T-helper 2 cell (primary cell): ENCODE measurements at places on chromosomes 16 and 17.
A peak's percentile ranks its signal among the peaks of the same experiment; 100 is the strongest.

- peak; percentile 43 for DNase-seq
Observed at GRCh38 chr16:10521681-10522274, 58.6 kb downstream of the EMP2 start.

GRCh38 chr16:29198731-29199521 lies 207.6 kb downstream of the NPIPB11 start:
- DNase-seq: no peak

GRCh38 chr16:88469615-88470395 lies 16.7 kb downstream of the ZFPM1 start:
- no peak for DNase-seq

DNA sequence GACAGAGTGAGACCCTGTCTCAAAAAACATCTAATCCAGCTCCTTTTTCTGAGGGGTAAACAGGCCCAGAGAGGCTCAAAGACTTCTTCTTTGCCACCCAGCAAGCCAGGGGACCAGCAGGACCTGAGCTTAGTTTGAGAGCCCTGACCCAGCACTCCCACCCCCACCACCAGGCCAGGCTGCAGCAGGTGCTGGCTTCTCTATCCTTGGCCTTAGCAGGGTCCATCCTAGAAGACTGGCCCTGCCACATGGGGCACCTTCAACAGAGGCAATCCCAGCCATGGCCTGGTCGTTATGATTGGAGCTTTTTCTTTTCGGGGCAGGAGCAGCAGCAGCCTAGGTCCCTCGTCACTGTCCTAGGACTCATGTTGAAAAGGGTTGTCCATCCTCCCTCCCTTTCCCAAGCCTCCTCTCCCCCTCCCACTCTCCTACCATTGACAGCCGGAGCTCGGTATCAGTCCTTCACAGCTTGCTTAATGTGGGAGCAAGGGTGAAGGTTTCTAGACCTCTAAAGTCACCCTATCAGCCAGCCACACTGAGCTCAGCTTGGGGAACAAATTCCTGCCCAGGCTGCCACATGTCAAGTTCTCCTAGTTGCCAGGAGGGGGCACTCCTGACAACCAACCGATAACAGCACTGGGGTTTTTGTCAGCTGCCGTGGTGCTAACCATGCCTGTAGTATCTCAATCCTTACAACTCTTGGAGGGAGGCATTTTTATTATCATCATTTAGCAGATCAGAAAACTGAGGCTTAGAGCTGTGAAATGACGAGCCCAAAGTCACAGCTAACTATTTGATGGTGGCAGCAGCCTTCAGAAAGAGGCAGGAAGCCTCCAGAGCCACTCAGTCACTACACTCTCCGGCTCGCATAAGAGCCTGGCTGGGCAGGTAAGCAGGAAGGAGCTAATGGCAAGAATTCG lies 11.2 kb downstream of the MRPL27 start:
- no peak for DNase-seq

DNA sequence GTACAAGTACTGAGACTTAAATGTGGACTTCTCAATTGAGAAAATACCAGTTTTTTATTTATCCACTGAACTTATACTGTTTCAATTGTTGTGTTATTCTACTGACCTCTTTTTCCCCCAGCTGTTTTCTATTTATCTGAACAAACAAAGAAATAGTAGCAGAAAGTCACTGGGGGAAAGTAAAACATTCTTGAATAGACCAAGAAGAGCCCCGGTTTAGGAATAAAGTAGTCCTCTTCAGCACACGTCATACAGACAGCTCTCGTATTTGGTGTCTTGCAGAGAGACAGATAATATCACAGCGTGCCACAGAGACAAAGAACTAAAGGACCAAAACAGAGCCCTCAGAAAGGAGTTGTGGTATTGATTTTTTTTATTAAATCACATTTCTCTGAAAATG lies 1159.1 kb upstream of the CDH8 start:
- no peak for DNase-seq

- DNase-seq: no peak
Observed at GRCh38 chr17:73571511-73572130, 72.6 kb downstream of the SDK2 start.

DNA sequence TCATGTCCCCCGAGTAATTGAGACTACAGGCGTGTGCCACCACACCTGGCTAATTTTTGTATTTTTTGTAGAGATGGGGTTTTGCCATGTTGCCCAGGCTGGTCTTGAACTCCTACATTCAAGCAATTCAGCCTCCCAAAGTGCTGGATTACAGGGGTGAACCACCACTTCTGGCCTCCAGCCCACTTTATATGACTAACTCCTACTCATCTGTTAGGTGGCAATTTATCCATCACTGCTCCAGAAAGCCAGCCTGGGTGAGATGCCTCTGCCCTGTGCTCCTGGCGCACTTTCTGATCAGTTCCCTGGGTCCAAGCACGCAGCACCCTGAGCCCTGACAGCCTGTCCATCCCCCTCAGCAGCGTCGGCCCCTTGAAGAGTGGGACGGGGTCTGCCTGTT lies 29.4 kb downstream of the ADAM11 start:
- DNase-seq: no peak

GRCh38 chr17:32586666-32587065 lies 99.9 kb downstream of the CDK5R1 start:
- DNase-seq: no peak

GRCh38 chr17:80428796-80429195 lies 13.8 kb downstream of the ENDOV start:
- DNase-seq: no peak

- DNase-seq: peak; percentile 61
Observed at GRCh38 chr17:36533935-36534839, 481 bp downstream of the MYO19 start.

- peak; percentile 36 for DNase-seq
Observed at GRCh38 chr17:21239680-21240368, 13.4 kb downstream of the NATD1 start.

DNA sequence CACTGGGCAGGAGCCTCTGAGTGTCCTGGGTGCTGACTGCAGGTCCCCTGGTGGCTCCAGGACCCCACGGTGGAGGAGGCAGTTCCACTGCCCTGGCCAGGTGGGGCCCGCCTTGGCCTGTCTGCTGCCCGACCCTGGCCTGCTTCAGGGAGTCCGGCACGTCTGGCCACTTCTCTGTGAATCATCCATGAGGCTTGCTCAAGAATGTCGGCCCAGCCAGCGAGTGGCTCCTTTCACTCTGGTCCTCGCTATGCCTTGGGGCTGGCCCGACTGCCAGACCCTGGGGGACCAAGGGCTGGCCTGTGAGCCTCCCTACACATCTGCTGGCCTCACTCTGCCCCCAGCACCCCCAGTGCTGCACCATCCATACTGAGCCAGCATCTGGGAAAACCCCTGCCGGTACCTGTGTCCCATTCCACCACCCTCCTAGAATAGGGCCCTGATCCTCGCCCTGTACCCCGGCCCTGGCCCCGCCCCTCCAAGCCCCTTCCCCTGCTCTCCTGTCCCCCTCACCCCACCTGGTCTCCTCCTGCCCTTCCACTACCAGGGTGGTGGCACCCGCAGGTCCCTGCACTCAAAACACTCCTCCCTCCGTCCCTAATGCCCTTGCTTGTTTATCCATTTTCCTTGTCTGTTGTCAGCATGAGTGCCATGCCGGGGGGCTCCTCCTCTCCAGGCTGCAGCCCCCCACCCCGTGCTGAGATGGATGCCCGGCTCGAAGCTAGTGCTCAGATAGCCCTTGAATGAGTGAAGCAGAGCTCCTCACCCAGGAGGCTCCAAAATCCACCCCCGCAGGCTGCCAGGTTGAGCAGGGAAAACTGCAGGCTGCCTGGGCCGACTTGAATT lies 35.5 kb downstream of the ADCY7 start:
- no peak for DNase-seq

GRCh38 chr17:40547079-40547784 lies 18.0 kb downstream of the CCR7 start:
- peak; percentile 84 for DNase-seq

- no peak for DNase-seq
Observed at GRCh38 chr17:79464318-79465010, 146.4 kb downstream of the RBFOX3 start.

GRCh38 chr16:61676740-61677139 lies 359.5 kb downstream of the CDH8 start:
- DNase-seq: no peak

DNA sequence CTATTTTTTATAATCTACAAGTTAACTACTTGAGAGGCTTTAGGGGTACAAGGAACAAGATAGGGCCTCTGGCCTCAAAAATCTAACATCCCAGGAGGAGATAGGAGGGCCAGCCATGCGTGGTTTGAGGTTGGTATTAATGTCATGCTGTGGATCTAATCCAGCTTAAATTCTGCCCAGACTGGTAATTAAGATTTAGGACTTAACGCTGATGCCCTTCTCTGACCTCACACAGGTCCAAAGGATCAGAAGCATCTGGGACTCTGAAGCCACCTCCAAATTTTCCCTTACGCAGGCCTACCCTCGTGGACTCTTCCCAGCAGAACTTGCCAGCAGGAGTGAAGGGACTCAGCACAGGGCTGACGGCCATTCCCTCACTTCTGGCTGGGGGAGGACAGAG lies 15.1 kb downstream of the SLC6A4 start:
- DNase-seq: no peak

- no peak for DNase-seq
Observed at GRCh38 chr16:72013389-72013788, 4.8 kb downstream of the DHODH start.

- DNase-seq: no peak
Observed at GRCh38 chr16:78560997-78561396, 461.5 kb downstream of the WWOX start.

DNA sequence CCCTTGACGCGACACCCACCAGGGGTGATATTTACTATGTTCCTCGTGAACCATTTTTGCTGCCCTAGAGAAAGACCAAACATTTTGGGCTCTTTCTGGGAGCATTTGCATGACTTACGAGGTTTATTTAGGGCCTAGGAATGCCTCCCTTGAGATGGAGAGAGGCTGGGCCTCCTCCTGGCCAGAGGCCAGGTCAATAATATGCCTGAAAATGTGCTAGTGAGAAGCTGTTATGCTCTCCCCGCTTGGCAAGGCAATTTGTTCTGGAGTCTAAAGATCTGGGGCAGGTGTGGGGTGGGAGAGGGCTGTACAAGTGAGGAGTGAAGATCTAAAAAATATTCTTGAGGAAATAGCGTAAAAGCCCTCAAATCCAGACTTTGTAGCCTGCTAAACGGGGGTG lies 587.3 kb upstream of the CDH5 start:
- DNase-seq: no peak

DNA sequence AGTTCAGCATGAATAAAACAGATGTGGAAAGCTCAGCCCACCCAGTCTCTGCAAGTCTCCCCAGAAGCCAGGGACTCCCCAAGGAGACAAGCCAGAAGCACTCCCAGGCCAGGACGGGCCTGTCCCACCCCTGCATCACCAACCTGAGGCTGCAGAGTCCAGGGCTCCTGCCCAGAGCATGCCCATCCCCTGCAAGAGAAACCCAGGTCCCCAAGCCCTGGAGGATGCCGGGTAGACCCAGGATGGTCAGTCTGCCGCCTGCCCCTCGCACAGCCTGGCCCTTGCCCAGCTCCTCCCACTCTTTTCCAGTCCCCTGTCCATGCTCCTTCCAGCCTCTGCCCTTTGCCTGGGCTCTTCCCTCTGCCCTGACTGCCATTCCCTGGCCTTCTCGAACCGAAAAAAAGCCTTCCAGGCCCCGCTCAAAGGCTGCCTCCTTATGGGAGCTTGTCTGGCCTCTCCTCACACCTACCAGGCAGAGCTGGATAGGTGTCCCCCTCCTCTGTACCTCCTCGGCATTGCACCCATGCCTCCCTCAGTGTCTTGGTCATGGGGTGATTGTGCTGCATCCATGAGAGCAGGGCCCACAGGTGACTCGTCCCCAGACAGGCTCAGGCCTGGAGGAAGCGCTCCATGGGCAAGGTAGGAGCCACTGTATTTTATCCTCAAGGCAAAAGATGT lies 44.8 kb downstream of the BEAN1 start:
- no peak for DNase-seq

- DNase-seq: no peak
Observed at GRCh38 chr16:83393196-83393981, 414.4 kb upstream of the HSBP1 start.

- DNase-seq: no peak
Observed at GRCh38 chr16:69107316-69107962, 2.0 kb downstream of the HAS3 start.

DNA sequence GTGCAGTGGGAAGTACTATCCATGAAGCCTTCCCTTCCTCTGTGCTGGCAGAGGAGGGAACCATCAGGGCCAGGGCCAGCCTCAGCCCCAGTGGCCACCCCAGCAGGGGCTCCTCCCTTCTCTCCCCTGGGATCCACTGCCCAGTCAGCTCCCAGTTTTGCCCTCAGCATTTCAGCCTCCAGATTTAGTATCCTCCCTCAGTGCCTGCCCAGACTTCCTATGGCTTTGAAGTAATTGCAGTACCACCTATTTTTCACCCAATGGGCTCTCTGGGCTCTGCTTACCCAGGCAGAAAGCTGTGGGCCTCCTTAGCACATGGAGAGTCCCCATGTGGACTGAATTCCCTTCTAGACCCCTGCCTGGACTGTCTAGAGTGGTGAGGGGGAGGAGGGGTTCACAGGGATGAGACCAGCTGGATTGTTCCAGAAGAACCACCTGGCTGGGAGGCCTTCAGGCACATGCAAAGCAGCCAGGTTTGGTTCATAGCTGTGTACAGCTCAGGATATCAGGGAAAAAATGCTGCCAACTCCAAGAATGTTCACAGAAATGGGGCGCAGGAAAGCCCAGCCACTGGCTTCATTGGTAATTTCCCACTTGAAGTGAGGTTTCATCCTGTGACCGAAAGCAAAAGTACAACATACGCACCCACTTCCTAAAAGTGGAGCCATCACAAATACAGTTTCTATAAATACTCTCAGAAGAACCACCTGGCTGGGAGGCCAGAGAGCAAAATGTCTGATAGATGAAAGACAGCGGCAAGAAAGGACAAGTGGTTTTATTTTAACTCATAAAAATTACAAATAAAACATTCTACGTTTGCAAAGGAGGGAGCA lies 15.2 kb upstream of the HERPUD1 start:
- DNase-seq: no peak

DNA sequence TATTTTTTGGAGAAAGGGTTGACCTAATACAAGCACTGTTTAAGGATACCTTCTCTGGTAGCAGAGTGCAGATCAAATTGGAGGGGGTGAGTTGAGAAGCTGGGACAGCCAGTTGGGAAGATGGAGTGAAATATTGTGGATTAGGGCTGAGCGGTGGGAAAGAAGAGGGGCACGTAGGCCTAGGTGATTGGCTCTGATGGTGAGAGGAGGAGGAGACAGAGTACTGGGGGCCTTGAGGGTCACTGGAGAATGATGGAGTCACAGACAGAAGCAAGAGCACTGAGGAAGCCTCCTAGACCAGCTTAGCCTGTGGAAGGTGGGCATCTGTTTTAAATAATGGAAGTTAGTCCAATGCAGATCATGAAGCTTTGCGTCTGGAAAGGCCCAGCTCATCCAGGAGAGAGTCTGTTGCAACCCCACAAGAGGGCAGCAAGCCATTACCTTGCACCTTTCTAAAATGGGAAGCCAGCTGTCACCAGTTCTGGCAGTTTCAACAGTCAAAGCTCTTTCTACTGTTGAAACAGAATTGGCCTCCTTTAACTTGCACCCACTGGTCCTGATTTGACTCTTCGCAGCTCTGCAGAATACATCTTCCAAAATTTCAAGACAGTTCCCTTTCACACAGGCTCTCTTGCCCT lies 11.8 kb downstream of the SLC9A5 start:
- no peak for DNase-seq

- no peak for DNase-seq
Observed at GRCh38 chr16:87658564-87659225, 56.4 kb downstream of the JPH3 start.
